ENCODE measurements at places on chromosomes 7 and 10. TPM values are rescaled to one million over a fixed set of nuclear protein-coding genes. Genes with fewer than 3 reads are reported as not detected.

DNA sequence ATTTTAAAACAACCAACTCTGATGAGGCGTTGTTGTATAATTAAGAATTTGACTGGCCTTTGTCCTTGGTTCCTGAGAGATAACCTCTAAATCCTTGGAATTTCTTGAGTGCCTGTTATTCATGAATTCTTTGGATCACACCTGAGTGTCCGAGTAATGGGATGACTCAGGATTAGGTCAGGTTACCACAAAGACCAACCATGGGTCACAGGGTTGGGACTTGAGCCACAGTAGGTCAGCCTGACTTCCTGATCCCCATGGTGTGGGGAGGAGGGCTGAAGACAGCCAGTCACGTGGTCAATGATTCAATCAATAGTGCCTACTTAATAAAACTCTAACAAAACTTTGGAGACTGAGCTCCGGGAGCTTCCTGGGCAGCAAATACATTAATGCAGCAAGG is 192.5 kb downstream of the GFRA1 start:
- H3K36me3 ChIP-seq = no peaks in the 10 kb centered on the region
- H3K27me3 ChIP-seq = no peaks in the 10 kb centered on the region
- DNase-seq = no peak
- H3K4me1 ChIP-seq = no peaks in the 10 kb centered on the region
- H3K27ac ChIP-seq = no peak overlapping the region
- no peak overlapping the region for H3K4me3 ChIP-seq

DNA sequence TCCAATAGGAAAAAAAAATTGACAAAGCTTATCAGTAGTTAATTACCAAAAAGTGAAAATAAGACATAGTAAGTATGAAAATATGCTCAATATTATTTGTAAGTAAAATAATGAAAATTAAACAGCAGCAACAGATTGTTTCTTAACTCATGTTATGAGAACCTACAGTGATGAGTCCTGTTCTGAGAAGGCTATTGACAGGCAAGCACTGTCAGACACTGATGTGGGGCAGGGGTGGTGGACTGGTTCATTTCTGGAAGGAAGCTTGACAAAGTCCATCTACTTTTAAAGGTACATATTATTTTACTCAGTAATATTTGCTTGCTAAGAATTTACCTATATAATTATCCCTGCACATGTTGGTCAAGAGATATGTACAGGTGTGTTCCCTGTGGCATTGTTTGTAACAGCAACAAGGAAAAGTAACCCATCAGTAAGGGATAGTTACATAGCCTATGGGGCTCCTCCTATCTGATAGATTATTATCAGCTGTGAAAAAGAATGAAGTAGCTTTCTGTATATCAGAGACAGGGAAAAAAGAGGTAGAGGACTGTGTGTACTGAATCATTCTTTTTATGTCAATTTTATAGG is 161.6 kb downstream of the RTKN2 start:
- peak overlapping the region; percentile 76 for H3K27ac ChIP-seq
- H3K4me3 ChIP-seq = no peak overlapping the region
- DNase-seq = peak; percentile 43
- no peaks in the 10 kb centered on the region for H3K36me3 ChIP-seq

- H3K4me1 ChIP-seq = peaks cover 35% of the 10 kb centered on the region
- H3K4me3 ChIP-seq = peak overlapping the region; percentile 81
- no peaks in the 10 kb centered on the region for H3K27me3 ChIP-seq
- H3K36me3 ChIP-seq = peaks cover 17% of the 10 kb centered on the region
- H3K27ac ChIP-seq = peak overlapping the region; percentile 49
- DNase-seq = peak; percentile 41
These were observed 1.4 kb downstream of the CCNJ start for GRCh38 chr10:96044736-96045135.

GRCh38 chr7:107630342-107630741 is 30.3 kb upstream of the SLC26A4 start:
- H3K27ac ChIP-seq = no peak overlapping the region
- H3K4me1 ChIP-seq = no peaks in the 10 kb centered on the region
- DNase-seq = no peak
- no peak overlapping the region for H3K4me3 ChIP-seq

DNA sequence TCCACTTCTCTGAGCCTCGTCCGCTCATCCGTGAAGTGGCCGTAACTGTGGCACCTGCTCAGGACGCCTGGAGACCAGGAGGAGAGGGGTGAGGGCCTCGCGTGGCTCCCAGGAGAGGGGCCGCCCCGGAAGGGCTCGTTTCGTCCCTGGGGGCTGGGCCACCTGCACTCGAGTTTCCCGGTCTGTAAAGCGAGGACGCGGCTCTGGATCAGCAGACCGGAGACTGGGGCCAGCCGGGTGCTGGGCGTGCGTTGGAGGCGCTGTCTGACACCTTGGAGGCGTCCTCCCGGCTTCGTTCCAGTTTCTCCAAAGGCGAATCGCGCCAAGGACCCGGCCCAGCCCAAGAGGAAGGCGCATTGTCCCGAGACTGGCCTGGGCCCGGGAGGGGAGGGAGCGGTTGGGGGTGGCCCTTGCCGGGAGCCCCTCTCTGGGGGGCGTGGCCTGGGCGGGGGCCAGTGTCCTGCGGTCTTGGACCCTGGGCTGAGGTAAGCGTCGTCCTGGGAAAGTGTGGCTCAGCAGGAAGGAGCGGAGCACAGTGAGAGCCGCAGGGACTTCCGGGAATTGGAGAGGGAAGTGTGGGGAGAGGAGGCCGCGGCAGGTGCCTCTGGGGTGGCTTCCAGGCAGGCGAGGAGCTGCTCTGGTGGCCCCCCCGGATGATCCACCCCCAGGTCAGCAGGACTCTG is 89.6 kb downstream of the FOXL3 start:
- no peak for DNase-seq
- no peak overlapping the region for H3K27ac ChIP-seq
- no peak overlapping the region for H3K4me3 ChIP-seq
- H3K36me3 ChIP-seq = no peaks in the 10 kb centered on the region

DNA sequence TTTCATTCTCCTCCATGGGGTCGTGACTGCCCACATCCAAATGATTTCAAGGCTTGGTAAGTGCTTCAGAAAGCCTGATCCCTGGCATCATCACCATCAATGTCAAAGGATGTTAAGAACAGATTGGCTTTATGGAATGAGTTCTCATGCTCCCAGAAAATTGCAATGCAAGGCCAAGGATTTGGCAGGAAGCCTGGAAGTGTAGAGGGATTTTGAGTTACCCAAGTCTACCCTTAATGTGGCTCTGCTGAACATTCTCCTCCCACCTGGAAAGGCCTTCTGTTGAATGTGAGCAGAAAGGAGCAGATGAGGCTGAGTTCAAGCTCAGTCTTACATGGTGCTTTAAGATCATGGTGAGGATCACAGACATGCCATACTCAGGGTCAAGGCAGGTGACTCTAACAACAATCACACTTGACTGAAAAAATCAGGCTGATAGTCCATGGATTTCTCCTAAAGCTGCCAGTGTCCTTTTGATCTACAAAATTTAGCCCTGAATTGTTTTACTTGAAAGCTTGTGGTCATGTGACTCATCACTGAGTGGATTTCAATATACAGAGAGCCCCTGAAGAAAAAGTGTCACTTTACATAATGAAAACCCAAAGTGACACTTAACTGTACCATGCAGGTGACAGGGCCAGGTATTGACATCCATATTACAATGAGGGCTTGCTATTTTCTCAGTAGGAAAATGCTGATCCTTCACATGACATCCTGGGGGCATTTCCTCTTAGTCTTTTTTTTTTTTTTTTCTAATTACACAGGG is 111.1 kb upstream of the PDLIM1 start:
- H3K27me3 ChIP-seq = no peaks in the 10 kb centered on the region
- no peak overlapping the region for H3K27ac ChIP-seq
- H3K4me1 ChIP-seq = no peaks in the 10 kb centered on the region
- no peaks in the 10 kb centered on the region for H3K36me3 ChIP-seq
- no peak overlapping the region for H3K4me3 ChIP-seq

DNA sequence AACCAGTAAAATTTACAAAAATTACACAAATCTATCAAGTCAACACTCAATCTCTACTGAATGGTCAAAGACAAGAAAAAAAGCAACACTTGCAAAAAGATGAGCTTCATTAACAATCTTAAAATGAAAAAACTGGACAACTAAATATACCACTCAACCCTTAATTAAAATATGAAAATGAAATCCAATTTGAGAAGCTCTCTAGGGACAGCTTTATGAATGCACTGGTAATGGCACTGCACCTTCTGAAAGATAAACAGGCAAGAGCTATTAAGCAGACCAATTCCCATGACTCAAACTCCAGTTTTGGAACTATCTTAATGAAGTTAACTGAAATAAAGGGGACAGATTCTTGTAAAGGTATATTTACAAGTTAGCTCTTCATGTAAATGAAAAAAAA is 135.7 kb downstream of the GALNT11 start:
- peaks cover 69% of the 10 kb centered on the region for H3K4me1 ChIP-seq
- H3K27me3 ChIP-seq = no peaks in the 10 kb centered on the region
- DNase-seq = peak; percentile 74
- peak overlapping the region; percentile 10 for H3K4me3 ChIP-seq
- H3K27ac ChIP-seq = peak overlapping the region; percentile 93

DNA sequence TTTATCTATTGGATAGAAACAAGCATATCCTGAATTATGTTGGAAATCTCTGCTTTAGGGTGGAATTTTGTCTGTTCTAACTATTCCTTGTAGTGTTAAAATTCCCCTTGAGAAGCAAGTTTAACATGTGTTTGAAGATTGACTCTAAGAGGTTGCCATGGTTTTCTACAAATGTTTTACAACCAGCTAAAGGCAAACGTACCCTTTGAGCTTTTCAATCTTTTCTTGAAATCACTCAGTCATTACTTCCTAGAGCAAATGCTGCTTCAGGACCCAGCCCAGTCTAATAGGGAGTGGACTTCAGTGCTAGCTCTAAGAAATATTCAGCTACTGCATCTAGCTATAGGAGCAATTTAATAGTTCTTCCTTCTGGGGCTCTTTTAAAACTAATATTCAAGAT is 118.8 kb upstream of the IFRD1 start:
- H3K36me3 ChIP-seq = no peaks in the 10 kb centered on the region
- H3K4me1 ChIP-seq = no peaks in the 10 kb centered on the region
- H3K27me3 ChIP-seq = no peaks in the 10 kb centered on the region
- no peak overlapping the region for H3K4me3 ChIP-seq

The YWHAG gene
- total RNA-seq = 49.1 TPM

The FGFR2 gene
- total RNA-seq = not detected

The HDAC9 gene
- total RNA-seq = 5.2 TPM

The SLIT1 gene
- total RNA-seq = 2.2 TPM

The EXOC6 gene
- total RNA-seq = 18.0 TPM

The KCNIP2 gene
- total RNA-seq = 0.61 TPM

The OR6B1 gene
- total RNA-seq = not detected
